ENCODE measurements at places on chromosomes 1 and 21.

- no peak for DNase-seq
Measured at GRCh38 chr1:162080472-162081015, 11.1 kb downstream of the NOS1AP start.

GRCh38 chr1:187971851-187972250, 1143.1 kb downstream of the PLA2G4A start:
- DNase-seq, result no peak

- DNase-seq, result no peak
Measured at GRCh38 chr1:147628441-147628840, 41.9 kb downstream of the ACP6 start.

GRCh38 chr21:33980276-33980916, 64.8 kb upstream of the ATP5PO start:
- no peak for DNase-seq

GRCh38 chr1:181778640-181779260, 282.8 kb downstream of the ZNF648 start:
- no peak for DNase-seq

GRCh38 chr1:62175568-62176179, 19.0 kb upstream of the L1TD1 start:
- no peak for DNase-seq

GRCh38 chr1:210541680-210542358, 213.1 kb downstream of the HHAT start:
- no peak for DNase-seq

DNA sequence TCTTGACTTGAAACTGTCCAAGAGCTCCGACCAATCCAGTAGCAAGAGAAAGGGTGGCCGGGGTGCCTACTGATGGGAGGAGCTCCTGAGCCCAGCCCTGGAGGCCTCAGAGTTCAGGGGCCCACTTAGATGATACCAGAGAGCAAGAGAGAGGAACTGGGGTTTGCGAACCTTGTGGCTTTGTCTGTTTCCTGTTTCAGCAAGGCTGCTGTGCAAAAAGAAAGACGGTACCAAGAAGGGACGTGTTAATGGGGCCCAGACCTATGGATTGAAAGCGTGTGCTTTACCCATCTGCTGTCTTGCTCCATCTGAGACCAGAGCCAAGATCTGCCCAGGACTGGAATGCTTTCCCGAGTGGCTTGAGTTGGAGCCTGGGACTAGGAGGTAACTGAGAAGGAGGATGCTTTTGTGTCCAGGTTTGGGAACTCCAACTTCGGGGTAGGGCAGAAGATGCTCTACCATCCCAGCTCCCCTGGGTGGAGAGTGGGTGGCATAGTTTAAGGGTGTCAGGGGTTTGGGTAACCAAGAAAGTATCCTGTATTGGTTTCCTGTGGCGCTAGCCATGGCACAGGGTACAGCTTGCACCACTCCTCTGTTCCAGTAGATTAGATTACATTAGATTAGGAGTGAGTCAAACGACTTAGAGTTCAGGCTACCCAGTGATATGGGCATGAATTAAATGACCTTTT, at the start of gene TRAF3IP3:
Gene TRAF3IP3 (plus strand): TSS at position 128 of the 689 bp plus-strand sequence. CDS start 3,987 bp downstream, outside the sequence.
- no peak for DNase-seq

DNA sequence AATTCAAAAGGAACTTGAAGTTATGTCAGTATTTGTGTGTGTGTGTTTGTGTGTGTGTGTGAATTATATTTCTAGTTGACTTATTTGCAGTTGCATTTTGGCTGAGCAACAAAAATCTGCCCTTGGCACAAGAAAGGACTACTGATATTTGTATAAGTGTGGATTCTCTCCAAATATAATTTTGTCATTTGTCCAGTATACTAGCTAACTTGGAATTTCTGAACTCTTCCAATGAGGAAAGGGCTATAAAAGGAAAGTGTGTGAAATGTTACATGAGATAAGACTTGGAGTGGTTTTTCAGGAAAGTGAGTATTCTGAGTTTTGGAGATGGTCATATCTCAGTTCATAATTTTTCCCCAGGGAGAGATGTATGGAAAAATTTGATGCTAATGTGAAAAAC, 1384.1 kb upstream of the B3GALT2 start:
- no peak for DNase-seq

DNA sequence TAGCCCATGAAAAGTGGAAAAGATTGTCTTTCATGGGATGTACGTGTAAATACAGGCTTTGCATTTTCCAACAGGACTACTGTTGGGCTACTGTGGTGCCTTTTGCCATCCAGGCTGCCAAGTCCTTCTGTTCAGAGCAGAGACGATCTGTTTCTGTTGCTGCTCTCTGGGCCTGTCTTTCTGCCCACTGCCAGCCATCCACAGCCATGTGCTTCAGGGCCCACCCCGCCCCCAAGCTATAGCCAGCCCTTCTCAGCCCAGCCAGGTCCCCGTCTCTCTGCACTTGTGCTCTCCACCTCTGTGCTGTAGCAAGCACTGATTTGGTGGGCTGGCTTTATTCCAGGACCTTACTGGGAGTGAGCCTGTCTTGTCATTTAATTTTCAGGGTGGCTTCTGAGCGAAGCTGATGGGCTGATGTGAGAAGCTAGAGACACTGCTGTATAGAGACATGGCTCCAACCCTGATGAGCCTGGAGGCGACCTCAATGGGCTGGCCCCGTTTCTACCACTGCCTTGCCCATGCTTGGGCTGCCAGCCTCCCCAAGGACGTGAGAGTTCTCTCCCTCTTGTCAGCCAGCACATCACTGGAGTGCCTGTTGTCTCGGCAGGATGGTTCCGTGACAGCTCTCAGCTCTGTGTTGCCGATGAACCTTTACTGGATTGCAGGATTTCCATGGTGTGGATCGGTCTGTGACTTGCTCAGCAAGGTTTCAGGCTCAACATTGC, 137.8 kb downstream of the PEX14 start:
- no peak for DNase-seq

DNA sequence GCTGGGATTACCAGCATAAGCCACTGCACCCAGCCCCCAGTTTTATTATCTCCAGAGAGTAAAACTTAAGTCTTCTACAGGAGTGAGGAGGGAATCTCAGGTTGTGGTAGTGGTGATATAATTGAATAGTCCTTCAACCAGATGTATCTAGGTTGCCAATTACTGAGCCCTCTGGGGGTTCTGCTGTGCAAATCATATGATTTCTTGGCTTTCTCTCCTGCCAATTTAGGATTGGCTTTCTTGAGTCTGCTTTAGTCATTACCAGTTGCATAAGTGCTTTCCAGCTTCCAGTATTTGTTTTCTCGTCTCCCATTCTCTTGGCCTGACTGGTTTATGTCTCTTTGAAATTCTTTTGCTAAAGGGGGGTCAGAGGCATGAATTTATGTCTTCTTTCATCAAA, 11.1 kb downstream of the CPT2 start:
- no peak for DNase-seq

GRCh38 chr1:55352811-55353180, 137.6 kb upstream of the USP24 start:
- no peak for DNase-seq

GRCh38 chr1:63245186-63245585, 77.2 kb upstream of the FOXD3 start:
- no peak for DNase-seq

- DNase-seq, result no peak
Measured at GRCh38 chr1:100869996-100870395, 24.6 kb downstream of the EXTL2 start.

DNA sequence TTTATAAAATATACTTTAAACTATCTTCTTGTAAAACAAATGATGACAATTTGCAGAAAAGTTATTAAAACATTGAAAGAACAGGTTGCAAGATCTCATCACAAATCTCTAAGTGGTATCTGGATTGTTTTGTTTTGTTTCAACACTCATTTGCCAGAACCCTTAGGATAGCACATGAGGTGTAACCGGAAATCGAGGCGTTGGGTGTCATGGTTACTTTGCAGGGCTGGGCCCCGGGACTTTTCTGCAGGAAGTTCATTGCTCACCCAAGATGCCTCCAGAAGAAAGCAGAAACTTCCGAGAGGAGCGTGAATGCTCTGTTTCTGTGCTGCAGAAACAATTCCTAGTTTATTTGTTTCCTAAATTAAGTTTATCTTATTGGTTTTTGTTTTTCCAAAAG, 2.5 kb downstream of the DISC1 start:
- no peak for DNase-seq

DNA sequence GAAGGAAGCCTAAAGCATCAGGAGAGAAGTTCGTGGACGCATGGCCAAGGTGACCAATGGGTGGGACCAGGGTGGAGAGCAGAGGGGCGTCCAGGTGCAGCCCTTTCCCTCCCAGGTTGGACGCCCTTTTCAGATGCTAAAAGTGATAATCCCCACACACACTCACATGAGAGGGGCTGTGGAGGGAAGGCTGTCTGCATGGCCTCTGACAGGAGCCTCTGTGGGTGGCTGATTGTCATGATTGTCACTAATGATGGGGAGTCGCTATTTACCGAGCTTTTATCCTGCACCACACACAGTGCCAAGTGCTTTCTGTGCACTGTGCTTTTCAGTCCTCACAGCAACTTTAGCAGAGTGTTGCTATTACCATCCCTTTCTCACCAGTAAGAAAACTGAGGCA, 27.1 kb upstream of the C1QA start:
- DNase-seq, result no peak

DNA sequence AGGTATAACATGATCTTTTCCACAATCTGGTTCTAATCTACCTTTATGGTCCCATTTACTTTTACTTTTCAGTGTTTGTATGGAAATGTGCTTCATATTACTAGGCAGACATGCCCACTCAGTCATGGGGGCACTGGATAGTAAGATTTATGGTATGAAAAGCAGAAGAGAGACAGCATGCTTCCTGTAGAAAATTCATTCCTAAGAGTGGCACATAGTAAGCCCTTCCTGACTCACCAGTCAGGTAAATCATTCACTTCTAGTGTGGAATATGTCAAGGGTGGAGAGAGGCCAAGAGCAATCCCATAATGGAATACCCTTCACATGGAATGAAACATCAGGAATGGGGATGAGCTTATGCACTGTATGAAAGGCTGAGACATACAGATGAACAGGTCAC, 49.5 kb upstream of the BCL10 start:
- DNase-seq, result no peak

GRCh38 chr1:43691871-43692815, 15.2 kb upstream of the ST3GAL3 start:
- DNase-seq, result no peak

DNA sequence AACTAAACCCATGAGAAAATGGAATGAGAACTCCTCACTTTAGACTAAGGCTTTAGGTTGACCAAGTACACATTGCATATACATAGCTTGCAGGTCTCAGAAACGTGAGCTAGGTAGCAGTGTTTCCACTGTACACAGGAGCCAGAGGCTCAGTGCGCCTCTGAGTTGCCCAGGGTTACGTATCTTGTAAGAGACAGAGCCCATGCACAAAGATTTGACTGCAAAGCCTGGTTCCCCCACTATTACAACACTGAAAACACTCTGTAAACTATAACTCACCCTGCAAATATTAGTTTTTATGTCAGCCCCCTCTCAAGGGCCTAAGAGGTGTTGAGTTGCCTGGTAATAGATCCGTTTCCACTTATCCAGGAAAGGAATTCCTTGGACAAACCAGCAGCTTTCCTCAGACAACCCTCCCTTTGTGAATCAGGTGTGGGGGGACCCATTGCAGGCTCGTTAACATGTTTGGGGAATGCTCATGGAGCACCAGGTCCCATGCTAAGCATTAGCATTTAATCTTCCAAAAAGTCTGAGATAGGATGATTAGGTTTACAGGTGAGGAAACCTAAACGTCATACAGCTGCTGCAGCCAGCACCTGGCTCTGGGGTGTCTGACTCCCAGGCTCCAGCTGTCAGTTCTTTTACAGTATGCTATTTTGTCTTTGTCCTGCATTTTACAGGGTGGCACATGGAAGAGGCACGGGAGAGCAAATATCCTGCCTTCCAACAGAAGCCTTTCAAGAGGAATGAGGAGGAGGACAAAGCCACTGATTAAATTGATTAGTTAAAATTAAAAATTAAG, 25.7 kb downstream of the TENT5C start:
- DNase-seq, result no peak

GRCh38 chr1:43729816-43730463, 22.6 kb downstream of the ST3GAL3 start:
- no peak for DNase-seq

- no peak for DNase-seq
Measured at GRCh38 chr1:93023281-93023680, 55.8 kb upstream of the MTF2 start.

GRCh38 chr1:91716339-91716738, 169.6 kb downstream of the TGFBR3 start:
- no peak for DNase-seq

- DNase-seq, result no peak
Measured at GRCh38 chr1:37722181-37723071, 30.1 kb downstream of the CDCA8 start.

DNA sequence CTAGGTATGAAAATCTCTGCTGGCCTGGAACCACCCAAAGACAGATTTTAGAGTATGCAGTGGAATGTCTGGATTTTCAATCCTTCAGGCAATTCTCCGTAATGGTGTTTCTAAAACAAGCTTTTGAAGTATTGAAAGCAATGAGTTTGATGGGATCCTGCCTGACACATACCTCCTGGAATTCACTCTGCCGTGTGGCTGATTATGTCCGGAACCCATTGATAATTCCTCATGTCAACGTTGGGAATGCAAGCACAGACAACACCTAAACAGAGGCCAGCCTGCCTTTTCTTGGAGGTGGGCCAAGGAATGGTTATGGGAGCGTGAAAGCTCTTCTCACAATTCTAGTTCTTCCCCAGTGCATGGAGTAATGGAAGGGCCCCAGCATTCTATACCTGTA, 168.9 kb upstream of the HMCN1 start:
- DNase-seq, result no peak

DNA sequence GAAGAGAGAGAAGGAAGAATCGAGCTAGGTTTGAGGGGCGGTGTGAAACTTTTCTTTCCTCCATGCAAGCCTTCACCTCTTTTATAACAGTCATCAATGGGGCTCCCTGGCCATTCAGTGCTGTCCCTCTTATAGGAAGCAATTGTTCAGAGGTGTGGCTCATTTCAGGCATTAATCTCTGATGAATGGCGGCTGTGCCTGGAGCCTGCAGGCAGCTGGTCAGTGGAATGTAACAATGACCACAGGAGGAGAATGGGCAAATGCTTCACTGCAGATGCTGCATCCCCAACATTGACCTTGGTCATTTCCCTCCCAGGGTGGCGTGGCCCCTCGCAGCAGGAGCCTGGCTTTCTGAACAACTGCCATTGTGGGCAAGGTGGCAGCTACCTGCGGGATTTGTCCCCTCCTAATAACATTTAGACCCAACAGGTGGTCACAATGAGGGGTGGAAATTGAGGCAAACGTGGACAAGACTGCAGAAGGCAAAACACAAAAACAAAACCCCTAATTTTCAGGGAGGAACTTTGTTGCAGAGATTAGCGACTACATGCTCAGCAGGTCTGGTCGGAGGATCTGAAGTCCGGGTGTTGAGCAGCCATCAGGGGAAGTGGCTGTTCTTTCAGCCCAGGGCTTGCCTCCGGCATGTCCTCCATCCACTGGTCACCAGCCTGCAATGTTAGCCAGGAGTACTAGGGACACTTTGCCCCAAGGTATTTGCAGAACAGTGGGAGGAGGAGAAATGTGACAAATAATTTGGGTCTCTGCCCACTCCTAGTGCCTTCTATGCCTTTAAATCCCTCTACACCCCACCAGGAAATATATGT, 97.3 kb upstream of the PAXBP1 start:
- no peak for DNase-seq

GRCh38 chr1:221793439-221794078, 51.7 kb upstream of the DUSP10 start:
- no peak for DNase-seq

- no peak for DNase-seq
Measured at GRCh38 chr1:30727824-30728223, 4.4 kb upstream of the MATN1 start.
